ENCODE measurements at places on chromosomes 11 and 22.

GRCh38 chr11:2399488-2400068, 972 bp upstream of the TSSC4 start:
- no peak for DNase-seq

DNA sequence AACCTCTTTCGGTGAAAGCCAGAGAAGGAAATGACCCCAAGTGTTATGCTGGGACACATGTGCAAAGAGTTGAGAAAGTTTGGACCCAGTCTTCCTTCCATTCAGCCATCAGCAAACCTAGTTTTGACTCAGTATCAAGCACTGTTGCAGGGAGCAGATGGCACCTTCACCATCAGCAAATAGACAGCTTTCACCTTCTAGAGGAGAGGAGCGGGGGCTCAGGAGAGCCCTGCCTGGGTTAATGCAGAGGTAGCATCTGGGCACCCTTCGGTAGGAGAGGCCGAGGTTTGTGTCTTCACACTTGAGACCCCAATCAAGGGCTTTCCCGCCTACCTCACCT, 16.2 kb upstream of the MFRP start:
- DNase-seq, result no peak

DNA sequence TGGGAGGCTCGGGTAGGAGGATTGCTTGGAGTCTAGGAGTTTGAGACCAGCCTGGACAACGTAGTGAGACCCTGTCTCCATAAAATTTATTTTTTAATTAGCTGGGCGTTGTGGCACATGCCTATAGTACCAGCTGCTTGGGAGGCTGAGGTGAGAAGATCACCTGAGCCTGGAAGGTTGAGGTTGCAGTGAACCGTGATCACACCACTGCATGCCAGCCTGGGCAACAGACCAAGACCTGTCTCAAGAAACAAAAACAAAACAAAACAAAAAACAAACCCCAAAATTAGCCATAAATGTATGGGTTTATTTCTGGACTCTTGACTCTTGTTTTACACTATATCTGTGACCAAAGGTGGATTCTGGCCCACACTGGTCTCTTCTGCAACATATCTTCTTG, 41.6 kb downstream of the EIF3F start:
- no peak for DNase-seq

GRCh38 chr11:12179531-12179930, 69.1 kb downstream of the MICAL2 start:
- DNase-seq, result no peak

- DNase-seq, result no peak
These were observed 28.5 kb upstream of the PAK1 start for GRCh38 chr11:77502346-77502905.

Measured in aorta (tissue), 5 donors.